SK-N-DZ (cell line): ENCODE measurements at places on chromosomes 6 and 20.

DNA sequence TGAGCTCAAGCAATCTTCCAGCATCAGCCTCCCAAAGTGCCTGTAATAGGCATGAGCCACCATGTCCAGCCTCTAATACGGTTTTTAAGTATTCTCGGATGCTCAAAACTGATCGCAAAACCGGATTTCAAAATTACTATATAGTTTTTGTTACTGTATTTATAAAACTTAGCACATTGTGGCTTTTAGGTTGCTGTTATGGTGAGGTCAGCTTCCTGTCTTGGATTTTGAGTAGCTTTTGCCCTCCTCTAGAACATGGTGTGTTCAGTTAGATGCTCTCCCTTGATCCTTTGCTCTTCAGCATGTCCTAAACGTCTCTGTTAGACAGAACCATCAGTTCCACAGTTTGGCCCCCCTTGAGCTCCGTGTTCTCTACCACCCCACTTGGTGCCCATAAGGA is 96.2 kb downstream of the RPP40 start:
- no peak for DNase-seq

- no peak for DNase-seq
These were observed 244.1 kb downstream of the PTPRK start for GRCh38 chr6:128276311-128276710.

- peak; percentile 71 for DNase-seq
These were observed 13.6 kb downstream of the BNIP5 start for GRCh38 chr6:36323062-36323461.

DNA sequence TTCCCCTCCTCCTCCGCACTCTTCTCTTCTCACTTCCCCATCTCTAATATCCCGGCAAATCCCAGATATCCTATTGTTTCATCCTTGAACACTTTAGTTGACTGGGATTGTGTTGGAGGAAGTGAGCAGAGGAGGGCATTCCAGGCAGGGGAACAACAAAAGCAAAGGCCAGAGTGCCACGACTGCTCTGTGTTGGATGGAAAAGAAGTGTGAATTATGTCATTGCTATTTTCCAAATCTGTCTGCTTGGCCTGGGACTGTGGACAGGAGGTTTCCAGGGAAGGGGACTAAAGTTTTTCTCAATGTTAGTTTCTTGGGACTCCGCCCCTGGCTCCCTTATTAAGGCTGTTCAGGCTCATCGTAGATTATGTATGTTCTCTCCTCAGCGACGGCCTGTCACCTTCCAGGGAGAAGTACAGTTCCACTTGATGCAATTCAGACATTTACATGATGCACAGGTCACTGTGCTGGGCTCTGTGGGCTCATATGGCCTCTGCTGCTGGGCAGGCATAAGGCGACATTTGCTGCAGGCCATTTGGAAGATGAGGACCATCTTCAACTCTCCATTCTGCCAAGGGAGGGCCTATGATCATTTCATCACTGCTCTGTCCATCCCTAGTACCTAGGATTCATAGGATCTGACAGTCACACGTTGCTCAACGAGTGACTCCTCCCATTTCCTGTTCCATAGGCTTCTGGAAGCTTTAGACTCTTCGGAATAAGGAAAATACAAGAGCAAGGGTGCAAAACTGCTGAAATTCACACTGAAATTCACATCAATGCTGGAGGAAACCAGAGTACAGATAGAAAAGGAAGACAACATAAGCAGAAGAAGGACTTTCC is 99.1 kb upstream of the KCNK16 start:
- DNase-seq = no peak

- DNase-seq = no peak
These were observed 172.5 kb upstream of the JARID2 start for GRCh38 chr6:15073344-15073789.

DNA sequence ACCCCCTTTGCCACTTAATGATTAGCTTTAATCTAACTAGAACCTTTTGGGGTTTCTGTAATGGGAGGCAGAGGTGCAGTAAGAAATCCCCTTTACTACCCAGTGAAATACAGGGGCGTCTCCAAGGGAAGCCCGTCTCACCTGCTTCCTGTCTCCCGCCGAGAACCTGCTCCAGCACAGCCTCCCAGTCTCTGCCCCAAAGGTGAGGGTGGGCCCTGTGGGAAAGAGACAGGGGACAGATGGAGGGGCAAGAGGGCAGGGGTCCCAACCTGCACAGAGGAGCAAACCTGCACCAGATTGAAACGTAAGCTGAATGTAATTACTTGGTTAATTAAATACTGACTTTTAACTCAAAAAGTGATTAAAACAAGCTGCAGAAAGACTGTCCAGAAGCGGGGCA is 474.2 kb upstream of the SULF2 start:
- no peak for DNase-seq
